ENCODE measurements at places on chromosomes 6 and 20.

GRCh38 chr6:157999168-158000051, 17.7 kb downstream of the SYNJ2 start:
- no peak for DNase-seq

DNA sequence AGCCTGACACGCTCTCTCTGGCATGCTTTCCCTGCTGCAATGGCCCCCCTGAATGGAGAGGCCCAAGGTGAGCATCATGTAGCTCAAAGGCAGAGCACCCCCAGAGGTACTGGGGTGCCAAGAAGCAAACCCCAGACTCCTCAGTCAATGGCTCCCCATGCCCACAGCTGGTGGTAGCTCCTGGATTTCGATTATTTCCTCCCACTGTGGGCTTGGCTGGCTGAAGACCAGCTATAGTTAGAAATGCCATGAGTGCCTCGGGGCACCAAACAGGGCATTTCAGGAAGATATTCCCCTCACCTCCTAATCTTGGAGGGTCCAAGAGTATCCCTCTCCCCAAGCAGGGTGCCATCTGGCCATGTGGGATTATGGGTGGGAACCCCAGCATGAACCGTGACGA, 16.8 kb downstream of the MAP1LC3A start:
- DNase-seq = no peak

- DNase-seq = peak; percentile 55
These were observed 20.1 kb upstream of the FAM209A start for GRCh38 chr20:56504373-56505005.

GRCh38 chr6:93317592-93317991, 101.8 kb downstream of the EPHA7 start:
- DNase-seq = no peak

- DNase-seq = no peak
These were observed 87.8 kb upstream of the MTHFD1L start for GRCh38 chr6:150777736-150778135.

- DNase-seq = peak; percentile 99
These were observed 2.1 kb downstream of the SALL4 start for GRCh38 chr20:51800060-51800871.

Measured in HTR-8/SVneo (cell line).